ENCODE measurements at places on chromosomes 16 and 17.

- no peak for DNase-seq
Measured at GRCh38 chr17:62591333-62591732, 36.1 kb upstream of the MRC2 start.

DNA sequence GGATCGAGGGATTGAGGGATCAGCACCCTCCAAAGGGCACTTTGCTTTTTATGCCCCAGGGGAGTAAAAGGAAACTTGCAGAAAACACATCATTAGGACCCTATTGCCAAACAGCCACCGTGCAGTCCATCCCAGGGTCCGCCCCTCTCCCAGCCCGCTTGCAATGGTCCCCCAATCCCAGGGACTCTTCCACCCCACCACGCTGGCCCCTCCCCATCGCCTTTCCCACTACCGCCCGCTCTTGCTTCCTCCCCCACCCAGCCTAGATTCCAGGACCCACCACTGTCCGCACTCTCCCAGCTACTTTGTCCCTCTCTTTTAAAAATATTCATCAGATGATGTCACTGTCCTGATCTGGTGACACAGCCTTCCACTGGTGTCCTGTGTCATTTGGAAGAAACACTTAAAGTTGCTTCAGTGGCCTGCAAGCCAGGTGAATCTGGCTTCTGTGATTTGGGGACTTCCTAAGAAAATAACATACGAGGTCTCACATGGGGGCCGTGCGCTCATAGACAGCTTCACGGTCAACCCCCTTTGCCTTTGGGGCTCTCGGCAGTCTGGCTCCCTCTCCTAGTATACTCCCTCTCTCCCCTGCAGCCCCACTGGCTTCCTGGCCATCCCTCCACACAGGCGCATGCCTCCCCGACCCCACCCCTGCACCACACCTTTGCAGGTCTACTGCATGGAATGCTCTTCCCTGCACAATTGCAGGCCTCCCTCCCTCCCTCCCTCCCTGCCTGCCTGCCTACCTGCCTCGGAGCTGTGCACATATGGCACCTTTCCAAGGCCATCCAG, 127.9 kb downstream of the RBFOX3 start:
- DNase-seq = no peak

GRCh38 chr16:77555791-77556190, 121.0 kb upstream of the ADAMTS18 start:
- DNase-seq = no peak

DNA sequence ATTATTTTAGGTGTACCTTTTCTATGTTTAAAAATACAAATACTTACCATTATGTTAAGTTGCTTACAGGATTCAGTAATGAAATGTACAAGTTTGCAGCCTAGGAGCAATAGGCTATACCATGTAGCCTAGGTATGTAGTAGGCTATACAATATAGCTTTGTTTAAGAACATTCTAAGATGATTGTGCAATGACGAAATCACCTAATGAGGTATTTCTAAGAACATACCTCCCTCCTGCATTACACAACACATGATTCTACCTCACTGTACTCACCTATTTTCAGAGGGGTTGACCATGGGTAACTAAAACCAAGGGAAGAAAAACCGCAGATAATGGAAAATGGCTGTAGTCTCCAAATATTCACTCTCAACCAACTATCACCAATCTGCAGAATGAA, 35.3 kb upstream of the TBC1D3K start:
- DNase-seq = no peak

DNA sequence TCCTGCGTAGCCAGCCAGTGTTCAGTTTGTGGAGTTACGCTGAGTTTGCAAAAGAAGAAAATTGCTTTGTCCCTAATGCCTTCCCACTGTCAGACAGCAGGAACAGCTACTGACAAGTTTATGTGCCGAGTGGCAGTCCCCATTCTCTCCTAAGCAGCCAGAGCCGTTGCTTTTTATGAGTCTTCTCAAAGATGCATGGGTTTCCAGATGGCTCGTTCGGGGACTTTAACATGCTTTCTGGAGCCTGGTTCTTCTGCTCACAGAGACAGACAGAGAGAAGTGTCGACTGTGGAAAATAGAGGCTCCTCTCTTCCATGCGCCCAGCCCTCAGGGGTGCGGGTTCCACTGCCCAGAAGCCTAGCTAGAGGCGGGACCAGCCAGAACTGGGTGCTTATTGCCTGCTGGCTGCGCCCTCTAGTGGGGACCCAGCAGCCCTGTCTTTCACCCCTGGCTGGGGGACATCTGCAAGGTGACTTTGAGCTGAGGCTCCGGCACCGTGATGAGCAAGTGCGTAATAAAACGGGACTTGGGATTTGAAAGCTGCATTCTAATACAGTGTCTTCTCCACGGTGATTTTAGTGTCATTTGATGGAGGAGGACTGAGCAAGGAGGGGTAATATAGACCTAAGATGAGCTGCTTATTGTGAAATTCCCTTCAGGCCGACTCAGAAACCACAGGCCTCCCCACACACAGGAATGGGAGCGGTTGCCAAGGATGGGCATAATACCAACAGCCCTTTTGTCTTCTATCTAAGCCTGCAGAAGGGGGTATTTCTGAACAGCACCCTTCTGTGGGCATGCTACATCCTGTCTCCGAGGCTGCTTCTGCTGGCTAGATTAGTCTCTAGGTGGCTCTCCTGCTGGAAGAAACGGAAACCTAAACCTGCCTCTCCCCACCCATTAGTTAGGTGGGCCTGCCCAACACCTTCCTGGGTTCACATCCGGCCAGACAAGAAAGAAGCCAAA, 73.1 kb downstream of the CCDC182 start:
- DNase-seq = peak; percentile 86

DNA sequence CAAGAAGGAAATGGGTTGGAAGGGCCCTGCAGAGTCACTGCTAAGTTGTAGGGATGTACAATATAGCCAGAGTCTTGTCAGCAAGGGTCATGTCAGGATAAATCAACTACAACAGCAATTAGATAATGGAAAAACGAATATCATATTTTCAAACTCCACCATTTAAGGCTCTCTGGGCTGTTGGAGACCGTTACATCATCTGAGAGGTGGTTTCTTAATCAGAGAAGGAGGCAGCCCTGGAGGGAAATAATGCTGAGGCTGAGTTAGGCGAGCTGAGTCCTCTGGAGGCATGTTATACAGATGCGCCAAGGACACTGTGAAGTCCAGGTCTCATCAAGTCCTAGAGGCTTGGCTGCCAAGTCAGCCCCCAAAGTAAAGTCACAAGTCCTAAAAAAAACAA, 30.3 kb downstream of the LYRM9 start:
- no peak for DNase-seq

DNA sequence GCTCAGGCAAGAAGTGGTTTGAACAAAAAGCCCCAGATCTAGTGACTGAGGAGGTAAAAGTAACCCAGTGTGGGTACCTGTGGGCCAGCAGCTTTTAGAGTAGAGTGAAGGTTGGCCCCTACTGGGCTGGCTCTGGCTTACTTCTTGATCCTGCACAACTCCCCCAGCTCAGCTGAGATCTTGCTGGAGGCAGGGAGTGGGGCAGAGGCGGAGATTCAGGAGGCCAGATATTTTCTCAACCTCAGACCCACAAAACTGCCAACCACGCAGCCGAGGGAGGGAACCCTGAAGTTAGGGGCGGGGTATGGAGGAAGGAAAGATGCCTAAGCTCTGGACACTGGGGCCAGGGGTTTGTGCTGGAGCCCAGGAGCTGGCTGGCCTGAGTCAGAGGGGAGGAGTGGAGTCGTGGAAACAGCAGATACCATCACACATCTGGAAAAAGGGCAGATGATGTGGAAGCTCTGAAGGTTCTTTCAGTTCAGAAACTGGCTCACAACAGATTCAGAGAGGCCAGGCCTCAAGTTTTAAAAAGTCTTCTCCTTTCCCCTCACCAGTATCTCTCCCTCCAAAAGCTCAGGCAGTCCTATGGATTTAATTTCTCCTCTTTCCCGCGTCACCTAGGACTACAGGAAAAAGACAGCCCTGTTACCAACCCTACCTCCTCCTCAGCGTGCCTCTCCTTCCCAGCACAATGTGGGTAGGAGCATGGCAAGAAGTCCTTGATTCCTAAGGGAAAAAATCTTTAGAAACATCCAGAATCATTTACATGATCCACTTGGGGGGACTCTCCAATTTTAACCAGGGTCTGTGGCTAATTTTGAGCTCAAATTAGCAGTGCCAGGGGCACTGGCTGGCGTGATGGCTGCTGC, 48.1 kb downstream of the MYO18A start:
- no peak for DNase-seq

DNA sequence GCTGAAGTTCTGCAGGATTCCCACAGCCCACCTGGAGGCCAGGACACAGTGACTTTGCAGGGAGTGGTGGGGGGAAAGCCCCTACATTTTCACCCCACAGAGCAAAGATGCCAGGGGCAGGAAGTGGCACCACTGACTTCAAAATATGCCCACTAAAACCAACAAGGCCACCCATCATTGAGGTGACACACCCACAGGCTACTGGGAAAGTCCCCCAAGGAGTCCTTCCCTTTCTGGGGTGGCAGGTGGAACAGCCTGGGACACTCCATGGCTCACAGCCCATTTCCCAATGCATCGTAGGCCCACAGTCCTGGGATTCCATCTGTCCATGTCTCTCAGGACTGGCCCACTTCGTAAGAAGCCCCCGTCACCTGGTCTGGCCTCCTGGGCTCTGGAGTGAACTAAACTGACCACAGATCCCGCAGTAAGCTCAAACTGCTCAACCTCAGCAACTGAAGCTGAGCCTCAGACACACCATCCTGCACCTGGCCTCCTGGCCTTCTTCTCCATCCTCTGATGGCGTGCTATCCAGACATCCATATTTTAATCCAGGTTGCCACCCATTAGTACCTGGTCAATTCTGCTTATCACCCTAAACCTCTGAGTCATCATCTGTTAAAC, 7.5 kb upstream of the CCL1 start:
- DNase-seq = no peak

DNA sequence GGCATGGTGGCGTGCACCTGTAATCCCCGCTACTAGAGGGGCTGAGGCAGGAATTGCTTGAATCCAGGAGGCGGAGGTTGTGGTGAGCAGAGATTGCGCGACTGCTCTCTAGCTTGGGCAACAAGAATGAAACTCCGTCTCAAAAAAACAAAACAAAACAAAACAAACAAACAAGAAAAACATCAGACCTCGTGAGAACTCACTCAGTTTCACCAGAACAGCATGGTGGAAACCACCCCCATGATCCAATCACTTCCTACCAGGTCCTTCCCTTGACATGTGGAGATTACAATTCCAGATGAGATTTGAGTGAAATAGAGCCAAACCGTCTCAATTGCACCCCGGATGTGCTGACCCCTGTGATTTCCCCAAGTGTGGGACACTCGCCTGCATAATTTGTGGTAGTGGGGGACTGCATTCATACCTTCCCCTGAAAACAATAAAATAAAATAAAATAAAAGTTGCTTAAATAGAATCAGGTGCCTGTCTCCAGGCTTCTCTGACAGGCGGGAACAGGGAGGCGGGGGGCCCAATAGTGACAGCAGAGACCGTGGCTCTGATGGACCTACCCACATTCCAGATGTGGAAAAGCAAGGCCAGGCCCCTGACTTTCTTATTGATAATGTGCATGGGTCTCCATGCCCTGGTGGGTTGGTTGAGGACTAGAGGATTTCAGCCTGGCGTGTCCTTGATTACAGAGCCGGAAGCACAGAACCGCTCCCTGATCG, 13.1 kb downstream of the ZSCAN10 start:
- no peak for DNase-seq

DNA sequence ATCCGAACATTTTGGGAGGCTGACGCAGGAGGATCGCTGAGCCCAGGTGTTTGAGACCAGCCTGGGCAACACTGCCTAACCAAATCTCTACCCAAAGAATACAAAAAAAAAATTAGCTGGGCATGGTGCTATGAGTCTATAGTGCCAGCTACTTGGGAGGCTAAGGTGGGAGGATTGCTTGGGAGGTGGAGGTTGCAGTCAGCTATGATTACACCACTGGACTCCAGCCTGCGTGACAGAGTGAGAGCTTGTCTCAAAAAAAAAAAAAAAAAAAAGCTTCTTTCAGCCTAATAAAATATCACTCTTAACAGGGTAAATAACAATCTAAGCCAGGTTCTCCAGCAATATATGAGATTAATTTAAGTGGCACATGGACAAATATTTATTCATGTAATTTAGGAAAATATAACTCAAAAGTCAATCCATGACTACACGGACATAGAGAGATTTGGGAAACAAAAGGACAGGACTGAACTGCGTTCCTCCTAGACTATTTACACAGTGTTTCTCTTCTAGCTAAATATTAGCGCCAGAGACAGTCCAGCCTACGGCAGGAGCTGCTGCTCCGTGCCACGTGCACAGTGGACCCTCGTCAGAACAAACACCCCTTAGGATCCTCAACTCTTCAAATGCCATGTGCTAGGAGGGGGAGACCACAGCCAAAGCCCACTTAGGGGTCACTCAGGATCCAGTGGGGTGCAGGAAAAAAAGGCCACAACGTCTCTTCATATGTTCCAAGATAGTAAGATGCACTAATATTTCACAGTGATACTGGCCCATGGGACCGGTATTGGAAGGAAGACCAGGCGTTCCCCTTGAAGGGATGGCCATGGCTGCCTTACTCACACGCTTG, 8.7 kb downstream of the USP36 start:
- no peak for DNase-seq

DNA sequence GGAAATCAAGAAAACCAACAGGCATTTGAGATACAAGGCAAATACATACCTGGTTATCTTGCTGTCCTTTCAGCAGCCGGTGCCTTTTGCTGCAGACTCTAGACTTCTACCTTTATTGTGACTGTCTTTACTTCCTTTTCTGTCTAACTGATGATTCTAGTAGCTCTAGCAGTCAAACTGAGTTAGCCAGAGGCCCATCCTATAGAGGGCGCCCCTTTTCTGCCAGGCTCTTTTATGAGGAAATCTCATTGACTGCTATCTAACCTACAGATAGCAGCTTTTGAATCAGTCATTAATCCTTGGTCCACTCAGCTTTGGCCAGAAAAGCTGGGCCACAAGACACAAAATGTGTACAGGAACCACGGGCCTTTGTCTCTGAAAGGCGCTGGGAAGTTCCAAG, 87.5 kb upstream of the WSB1 start:
- no peak for DNase-seq

- DNase-seq = no peak
Measured at GRCh38 chr17:45129426-45129939, 2.8 kb downstream of the PLCD3 start.

DNA sequence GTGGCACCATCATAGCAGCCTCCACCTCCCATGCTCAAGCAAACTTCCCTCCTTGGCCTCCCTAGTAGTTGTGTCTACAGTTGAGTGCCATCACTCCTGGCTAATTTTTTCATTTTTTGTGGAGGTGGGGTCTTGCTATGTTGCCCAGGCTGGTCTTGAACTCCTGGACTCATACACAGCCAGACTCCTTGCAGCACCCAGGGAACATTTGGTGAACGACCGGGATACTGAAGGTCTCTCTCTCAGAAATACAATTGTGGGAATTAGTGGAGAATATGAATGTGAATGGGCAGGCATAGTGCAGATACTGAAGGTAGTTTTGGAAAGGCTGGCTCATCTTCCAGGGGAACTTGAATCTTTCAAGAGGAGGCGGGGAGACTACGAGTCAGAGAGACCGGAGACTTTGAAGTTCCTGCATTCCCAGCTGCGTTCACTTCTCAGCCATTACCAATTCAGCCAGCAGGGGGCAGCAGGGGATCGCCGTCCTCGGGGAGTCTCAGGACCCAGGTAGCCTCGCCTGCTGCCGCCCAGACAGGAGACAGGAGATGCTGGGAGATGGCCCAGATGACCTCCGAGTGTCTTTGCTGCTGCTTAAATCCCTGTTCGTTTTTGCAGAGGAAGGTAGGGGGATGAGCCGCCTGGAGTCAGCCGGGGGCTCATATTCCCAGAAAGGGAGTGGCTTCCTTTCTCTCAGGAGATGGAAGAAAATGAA, 68.6 kb downstream of the HAPSTR1 start:
- peak; percentile 69 for DNase-seq

All from activated CD8-positive, alpha-beta memory T cell treated with anti-CD3 and anti-CD28 coated beads, Interleukin-2, amount 50 U/mL, for 48 hours (primary cell).